ENCODE measurements at places on chromosomes 12 and 14. TPM values are rescaled to one million over a fixed set of nuclear protein-coding genes. Genes with fewer than 3 reads are reported as not detected.

DNA sequence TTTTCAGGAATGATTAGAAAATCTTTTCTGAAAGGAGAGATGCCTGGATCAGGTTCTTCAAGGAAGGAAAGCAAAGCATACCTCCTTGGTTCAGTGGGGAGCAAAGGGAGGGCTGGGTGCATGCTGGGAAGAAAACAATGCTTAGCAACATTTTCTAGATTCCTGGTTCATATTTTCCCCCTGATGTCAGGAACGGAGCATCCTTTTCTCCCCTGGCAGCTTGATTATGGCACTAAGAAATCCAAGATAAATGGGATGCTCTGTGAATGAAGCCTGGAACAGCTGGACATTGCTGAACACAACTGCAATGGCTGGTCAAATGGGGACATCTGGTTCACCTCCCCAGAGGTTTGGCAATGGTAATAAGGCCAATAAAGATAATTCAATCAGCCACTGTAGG, 50.9 kb downstream of the KCNA5 start:
- DNase-seq = no peak

GRCh38 chr12:7060353-7060954, at the start of gene C1S:
Gene C1S, plus strand, starts transcription at chr12:7060718. Its CDS starts 1,195 bp downstream, at chr12:7061913.
- no peak for DNase-seq

Gene TMTC2
- 3.0 TPM for total RNA-seq

GRCh38 chr14:74400031-74400685, 25.9 kb downstream of the SYNDIG1L start:
- no peak for DNase-seq

Gene EXD2
- total RNA-seq = 6.5 TPM

GRCh38 chr14:80669426-80669825, 272.1 kb downstream of the CEP128 start:
- DNase-seq = no peak
